ENCODE measurements at places on chromosomes 11 and 22. TPM values are rescaled to one million over a fixed set of nuclear protein-coding genes. Genes with fewer than 3 reads are reported as not detected.

DNA sequence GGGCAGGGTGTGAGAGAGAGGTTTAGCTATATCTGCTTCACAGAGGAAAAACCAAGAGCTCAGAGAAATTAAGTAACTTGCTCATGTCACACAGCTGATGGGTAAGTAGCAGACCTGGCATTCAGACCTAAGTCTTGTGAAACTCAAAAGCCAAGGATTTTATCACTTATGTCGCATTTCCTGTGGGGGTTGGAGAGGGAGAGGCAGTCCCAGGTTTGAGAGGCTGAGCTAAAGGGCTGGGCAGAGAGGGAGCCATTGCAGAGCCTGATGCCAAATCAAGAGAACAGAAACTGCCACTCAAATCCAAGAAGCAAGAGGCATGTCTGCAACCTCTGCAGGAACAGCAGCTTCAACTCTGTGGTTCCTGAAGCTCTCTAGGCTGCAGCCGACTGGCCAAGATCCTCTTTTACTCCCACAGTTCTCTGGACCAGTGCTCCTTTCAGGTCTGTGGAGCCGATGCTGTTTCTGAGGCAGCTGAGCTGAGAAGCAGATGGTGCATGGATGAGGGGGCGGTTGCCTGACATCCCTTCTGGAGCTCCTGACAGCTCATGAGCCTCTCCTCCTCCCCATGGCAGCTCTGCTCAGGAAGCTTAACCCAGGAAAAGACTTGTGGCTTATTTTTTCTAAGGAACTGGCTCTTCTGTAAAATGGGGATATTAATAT lies 47.6 kb upstream of the NAV2 start:
- no peak for DNase-seq

The AIFM3 gene
- total RNA-seq = 0.26 TPM

The HBE1 gene
- total RNA-seq = 2.7 TPM

The BACE1 gene
- total RNA-seq = 0.29 TPM

DNA sequence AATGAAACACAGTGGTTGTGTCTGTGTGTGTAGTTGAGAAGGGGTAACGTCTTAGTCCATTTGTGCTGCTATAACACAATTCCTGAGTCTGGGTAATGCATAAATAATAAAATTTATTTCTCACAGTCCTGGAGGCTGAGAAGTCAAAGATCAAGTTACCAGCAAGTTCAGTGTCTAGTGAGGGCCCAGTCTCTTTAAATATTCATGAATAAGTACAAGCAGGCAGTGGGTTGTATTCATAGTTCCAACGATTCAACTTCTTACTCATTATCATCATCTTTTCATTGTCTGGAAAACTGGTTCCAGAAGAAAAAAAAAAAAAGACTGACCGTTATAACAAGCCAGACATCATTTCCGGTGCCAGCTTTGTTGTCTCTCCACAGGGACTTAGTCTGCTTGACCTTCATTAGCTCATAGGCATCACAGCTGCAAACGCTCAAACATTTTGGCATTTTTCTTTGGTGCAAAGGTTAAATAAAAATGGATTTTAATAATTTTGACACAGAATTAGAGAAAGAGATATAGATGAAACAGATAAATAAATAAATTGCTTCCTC lies 1297.5 kb downstream of the LRRC4C start:
- no peak for DNase-seq

DNA sequence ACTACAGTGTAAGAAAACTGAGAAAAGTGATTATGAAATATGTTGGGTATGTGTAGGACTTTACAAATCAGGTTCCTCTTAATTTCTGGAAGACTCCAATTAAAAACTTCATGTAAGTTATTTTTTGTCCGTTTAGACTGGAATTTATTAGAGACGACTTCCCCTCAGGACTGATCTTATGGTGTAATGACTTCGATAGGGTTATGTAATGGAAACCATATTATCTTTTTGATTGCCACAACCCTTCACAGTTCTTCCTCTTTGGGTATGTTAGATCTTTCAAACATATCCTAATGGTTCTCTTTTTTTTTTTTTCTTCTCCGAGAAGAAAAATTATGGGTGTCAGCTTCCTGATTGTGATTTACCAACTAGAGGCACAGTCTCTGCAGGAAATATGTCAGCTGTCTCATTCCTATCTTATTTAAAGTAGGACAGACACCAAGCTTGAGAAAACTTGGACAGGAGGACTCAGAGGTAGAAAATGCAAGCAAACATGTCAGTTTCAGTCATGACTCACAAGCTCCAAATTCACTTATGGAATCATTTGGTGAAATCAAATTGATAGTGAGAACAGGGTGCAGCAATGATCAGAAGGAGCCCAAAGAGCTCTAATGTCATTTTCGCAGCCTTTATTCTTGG lies 11.1 kb upstream of the LDLRAD3 start:
- no peak for DNase-seq

DNA sequence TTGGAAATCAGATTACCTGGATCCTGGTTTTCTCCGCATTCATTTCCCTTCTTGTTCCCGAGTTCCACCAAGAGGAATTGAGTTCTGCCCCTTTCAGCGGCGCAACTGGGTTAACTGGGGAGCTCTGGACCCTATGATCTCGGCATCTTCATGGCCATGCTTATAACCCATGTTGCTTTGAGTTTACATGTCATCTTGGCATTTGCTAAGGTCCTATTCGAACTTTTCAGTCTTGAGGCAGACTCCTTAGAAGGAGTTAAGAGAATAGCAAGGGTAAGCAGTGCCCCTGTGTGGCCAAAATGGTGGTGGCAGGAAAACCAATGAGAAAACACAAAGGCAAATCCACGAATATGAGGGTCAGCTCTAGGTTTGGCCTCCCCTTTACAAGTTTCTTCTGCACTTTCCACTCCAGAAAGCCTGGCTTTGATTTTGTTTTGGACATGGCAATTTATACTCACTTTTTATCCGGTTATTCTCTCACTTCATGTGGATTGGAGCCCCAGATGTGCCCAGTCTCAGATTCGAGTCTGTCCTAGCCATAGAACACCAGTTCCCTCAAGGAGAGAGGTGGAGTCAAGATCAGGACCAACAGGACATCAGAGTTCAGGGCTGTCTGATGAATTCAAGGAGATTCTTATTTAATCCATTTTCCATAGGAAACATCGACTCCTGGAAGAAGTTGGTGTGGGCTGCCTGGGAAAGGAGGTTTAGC lies 55.3 kb upstream of the FBXO3 start:
- DNase-seq = peak; percentile 28

GRCh38 chr11:86809561-86809960 lies 9.2 kb downstream of the PRSS23 start:
- DNase-seq = no peak

The SGSM1 gene
- total RNA-seq = not detected

- no peak for DNase-seq
Observed at GRCh38 chr22:41264408-41264941, 21.5 kb downstream of the RANGAP1 start.

Measured in GM12878 (cell line).